ENCODE measurements at places on chromosomes 11 and 22.

GRCh38 chr11:86128914-86129313 lies 60.0 kb upstream of the PICALM start:
- DNase-seq = no peak

DNA sequence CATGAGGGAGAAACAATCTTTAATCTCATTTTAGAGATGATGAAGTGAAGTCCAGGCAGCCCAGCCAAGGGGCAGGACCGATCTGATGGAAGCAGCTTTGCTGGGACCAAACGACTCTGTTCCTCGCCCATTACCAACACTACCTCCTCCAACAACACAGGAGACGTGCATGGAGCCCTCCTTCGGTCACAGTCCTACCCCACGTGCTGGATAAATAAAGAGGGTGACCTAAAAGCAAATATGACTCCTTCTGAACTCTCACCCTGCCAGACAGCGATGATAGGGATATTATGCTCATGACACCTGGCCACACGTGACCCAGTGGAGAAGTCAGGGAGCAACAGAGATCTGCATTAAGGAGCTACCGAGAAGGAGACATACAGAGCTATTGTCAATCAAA lies 26.0 kb downstream of the SCGB1A1 start:
- DNase-seq = no peak

DNA sequence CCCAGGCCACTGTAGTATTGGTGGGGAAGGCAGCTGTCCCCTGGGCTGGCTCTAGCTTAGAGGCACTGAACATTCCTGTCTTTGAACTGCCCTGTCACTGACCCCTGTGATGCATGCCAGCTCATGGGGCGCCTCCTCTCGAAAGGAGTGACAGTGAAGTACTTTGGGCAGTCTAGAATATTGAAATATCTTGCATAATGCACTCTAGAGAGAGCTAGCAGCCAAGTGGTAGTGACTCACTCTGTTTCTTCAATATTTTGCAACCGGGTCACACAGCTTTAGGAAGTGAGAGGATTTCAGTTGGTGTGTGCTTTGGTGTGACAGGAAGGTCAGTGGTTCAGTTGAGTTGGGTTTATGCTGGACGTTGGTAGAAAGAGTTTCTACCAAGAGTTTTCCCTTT lies 35.5 kb upstream of the ST14 start:
- DNase-seq = no peak

DNA sequence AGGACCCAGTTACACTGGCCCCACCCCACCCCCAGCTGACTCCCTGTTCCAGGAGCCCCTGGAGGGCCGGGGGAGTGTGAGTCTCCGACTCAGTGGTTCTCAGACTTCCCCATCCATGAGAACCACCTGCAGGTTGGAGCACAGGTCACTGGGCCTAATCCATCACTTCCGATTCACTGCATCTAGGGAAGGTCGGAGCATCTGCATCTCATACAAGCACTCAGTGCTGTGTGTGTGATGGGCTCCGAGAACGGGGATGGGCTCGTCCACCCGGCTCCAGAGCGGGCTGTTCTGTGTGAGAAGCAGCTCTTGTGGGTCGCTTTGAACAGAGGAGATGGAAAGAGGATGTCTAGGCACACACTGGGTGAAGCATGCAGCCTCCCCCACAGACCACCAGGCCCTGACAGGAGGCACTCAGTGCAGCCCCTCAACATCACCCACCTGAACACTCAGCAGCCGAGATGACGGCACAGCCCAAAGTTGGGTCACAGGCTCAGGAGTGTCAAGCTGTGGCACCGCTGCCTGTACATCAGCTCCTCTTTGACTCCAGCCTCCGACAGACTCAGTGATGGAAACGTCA lies 541.4 kb downstream of the BRD1 start:
- no peak for DNase-seq

DNA sequence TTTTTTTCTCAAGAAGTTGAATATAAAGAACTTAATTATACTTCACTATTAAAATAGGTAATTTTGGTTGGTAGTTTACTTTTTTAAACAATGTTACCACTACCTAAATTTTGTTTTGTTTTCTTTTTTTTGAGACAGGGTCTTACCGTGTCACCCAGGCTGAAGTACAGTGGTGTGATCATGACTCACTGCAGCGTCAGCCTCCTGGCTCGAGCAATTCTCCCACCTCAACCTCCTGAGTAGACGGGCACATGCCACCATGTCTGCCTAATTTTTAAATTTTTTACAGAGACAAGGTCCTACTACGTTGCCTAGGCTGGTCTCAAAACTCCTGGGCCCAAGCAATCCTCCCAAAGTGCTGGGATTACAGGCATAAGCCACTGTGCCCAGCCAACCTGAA lies 17.6 kb downstream of the SPCS2 start:
- DNase-seq = no peak

DNA sequence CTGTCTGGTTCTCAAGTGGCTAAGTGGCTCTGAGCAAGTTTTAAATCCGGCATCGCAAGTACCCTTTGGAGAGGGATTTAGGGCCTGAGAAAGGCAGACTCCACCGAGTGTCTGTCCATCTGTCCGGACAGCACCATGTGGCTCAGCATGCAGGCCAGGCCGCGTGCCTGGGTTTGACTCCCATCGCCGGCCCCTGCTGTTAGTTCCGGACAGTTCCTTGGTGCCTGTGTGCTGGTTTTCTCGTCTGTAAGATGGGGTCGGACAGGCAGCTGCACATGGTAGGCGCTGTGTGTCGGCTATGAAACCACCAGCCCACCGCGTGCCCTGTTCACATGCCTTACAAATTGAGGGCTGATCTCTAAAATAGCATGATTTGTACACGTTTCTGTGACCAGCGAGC lies 31.0 kb downstream of the NUP50 start:
- no peak for DNase-seq

DNA sequence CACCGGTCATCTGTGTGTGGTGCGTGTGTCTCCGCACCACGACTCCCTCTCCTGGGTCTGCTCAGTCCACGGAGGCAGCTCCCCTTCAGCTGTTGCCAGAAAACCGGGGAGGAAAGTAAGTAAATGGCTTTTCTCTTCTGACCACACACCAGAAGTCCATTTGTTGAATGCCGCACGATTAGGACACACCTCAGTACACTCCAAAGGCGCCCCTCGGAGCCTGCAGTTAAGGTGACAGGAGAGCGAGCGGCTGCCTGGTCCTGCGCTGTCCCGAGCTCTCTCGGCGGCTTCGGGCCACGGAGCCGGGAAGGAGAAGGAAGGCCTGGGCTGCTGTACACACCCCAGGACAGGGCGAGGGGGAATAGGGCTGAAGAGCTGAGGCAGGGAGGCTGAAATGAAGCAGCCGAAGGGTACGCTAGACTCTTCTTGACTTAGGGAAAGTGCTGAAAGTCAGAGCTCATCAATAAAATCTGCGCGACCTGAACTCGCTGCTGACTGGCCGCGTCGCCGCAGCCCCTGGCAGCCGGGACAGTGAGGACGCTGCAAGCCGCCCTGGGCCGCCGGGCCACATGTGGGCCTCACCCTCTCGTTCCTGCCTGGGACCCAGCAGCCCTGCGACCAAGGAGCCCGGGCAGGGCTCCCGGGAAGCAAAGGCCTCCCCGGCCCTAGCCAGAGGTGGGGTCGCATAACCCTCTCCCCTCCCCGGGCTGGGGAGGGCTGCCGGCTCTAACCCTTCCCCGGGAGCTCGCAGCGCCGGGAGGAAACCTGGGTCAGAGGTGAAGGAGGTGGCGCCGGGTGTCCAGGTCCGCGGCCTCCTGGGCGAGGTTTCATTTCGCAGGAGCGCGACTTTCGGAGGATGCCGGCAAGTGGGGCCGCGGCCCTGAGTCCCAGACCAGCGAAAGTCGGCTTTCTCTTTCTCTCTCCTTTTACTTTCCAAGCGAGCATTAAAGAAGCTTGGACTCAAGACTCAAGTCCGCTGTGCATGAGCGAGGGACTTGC lies 1.6 kb upstream of the PAX6 start:
- DNase-seq = no peak

GRCh38 chr22:37765498-37765897 lies 42.2 kb upstream of the GCAT start:
- no peak for DNase-seq

- DNase-seq = no peak
These were observed 371.2 kb downstream of the DYNC2H1 start for GRCh38 chr11:103480421-103480820.

DNA sequence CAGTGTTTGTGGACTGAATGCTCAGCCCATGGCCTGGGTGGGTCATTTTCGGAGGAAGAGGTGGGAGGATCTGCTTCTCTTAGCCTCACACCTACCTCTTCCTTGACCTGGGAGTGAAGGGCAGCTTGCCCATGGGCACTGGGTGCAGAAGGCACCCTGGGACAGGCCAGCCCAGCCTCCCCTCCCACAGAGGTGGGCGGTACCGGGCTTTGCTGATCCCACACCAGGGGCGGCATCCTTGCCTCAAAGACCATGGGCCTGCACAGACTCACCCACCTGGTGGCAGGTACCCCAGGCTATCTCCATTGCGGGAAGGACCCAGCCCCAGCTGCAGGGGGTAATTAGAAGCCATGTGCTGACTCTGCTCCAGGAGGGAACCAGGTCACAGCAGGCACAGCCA lies 1.5 kb upstream of the PNPLA5 start:
- no peak for DNase-seq

DNA sequence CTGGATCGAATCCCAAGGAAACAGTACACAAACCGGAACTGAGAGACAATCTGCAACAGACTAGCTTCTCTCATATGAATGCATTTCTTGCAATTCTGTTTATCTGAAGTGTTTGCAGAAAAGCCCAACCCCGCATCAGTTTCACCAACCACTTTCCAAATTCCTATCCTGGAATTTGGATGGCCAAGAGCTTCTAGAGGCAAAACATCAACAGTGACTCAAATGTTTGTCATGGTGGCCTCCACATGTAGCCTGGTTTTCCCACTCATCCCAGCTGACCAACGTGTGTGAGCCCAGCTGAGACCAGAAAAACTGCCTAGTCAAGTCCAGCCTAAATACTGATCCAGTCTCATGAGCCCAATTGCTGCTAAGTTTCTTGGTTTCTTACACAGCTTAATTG lies 8.3 kb upstream of the MIEF1 start:
- no peak for DNase-seq

- DNase-seq = no peak
These were observed 37.8 kb downstream of the IGHMBP2 start for GRCh38 chr11:68941324-68942094.

DNA sequence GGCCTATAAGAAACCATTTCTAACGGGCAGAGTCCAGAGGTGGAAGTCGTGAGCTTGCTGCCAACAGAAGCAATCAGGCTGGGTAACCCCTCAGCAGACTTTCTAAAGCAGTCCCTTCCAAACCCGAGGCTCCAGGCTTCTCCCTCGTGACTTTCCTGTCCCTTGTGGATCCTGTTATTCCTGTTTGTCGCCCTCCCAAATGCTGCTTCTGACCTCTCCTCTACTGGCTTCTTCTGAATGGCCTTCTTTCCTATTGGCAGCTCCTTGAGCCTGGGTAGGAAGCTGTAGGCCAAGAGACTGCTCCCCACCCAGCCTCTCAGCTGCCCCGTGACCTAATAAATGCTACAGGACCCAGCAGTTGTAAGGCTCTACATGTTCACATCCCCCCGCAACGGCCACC lies 35.0 kb downstream of the MAFF start:
- DNase-seq = no peak

GRCh38 chr11:8967184-8967583 lies 2.9 kb upstream of the TMEM9B start:
- no peak for DNase-seq

GRCh38 chr11:17683377-17684161 lies 35.8 kb upstream of the MYOD1 start:
- no peak for DNase-seq

All from smooth muscle cell of the brain vasculature (primary cell).